ENCODE measurements at places on chromosomes 5 and 9.

GRCh38 chr5:10445352-10445751 lies 3.7 kb downstream of the ROPN1L start:
- no peak for DNase-seq

GRCh38 chr5:114473541-114473940 lies 111.7 kb downstream of the KCNN2 start:
- no peak for DNase-seq

- no peak for DNase-seq
These were observed 1.9 kb downstream of the RCL1 start for GRCh38 chr9:4794691-4795090.

DNA sequence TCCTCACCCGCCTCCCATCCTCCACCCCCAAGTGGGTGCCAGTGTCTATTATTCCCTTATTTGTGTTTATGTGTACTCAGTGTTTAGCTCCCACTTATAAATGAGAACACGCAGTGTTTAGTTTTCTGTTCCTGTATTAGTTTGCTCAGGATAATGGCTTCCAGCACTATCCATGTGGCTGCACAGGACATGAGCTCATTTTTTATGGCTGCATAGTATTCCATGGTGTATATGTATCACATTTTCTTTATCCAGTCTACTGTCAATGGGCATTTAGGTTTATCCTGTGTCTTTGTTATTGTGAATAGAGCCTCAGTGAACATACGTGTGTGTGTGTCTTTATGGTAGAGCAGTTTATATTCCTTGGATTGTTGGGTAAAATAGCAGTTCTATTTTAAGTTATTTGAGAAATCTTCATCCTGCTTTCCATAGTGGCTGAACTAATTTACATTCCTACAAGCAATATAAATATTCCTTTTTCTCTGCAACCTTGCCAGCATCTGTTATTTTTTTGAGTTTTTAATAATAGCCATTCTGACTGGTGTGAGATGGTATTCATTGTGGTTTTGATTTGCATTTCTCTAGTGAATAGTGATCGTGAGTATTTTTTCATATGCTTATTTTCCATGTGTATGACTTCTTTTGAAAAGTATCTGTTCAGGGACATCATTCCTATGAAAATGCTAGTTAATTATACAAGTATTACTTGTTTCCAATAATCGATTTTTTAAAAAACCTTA lies 164.0 kb upstream of the CCDC152 start:
- DNase-seq = peak; percentile 80

- DNase-seq = no peak
These were observed 2.0 kb upstream of the CDC14B start for GRCh38 chr9:96621618-96622017.

GRCh38 chr5:2307631-2308030 lies 424.9 kb upstream of the IRX4 start:
- DNase-seq = no peak

DNA sequence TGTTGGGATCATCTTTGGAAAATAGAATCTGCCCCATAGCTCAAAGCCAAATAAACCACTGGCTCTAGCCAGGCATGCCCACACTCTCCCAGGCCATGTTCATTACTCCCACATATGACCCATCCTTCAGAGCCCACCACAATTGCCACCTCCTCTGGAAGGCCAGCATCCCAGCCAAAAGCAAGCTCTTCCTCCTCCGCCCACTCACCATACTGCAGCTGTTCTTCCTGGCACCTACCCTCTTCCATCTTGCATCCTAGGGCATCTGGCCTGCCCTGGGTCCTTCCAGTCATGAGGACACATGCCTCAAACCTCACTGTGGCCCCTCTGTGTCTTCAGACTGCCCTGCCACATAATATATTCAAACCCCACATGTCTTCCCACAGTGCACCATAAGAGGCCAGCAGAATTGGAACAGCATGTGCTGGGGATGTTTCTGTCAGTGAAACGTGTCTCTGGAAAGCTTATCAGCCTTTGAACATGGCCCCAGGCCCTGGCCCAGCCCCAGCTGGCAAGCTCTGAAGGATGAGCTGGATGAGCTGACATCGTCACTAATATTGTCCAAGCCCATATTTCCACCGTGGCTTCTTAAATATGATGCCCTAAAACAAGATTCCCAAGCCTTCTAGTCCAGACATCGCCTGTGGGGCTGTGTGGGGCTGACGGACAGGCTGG lies 230.8 kb downstream of the AGTPBP1 start:
- no peak for DNase-seq

- DNase-seq = no peak
These were observed 20.4 kb upstream of the MED10 start for GRCh38 chr5:6398570-6399230.

DNA sequence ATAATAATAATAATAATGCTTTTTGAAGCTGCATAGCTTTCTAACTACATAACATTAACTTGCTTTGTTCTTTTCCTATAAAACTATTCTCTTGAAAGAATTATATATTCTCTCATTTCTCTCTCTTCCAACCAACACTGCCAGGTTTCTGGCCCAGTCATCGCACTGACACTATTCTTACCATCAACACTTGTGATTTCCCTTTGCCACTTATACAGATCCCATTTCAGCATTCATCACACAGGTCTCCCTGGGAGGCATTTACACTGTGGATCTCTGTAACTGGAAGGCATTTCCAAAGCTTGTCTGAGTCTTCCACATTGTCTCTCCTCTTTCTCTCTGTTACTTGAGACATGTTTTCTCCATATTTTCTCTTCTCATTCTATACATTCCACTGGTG lies 777.8 kb upstream of the ACO1 start:
- peak; percentile 14 for DNase-seq

GRCh38 chr9:11192993-11193392 lies 580.2 kb upstream of the PTPRD start:
- DNase-seq = no peak

GRCh38 chr5:35838370-35839042 lies 18.2 kb upstream of the IL7R start:
- peak; percentile 45 for DNase-seq

GRCh38 chr5:74919487-74919886 lies 53.3 kb upstream of the FAM169A start:
- DNase-seq = peak; percentile 68

GRCh38 chr5:139611703-139612584 lies 36.2 kb upstream of the CXXC5 start:
- peak; percentile 20 for DNase-seq

GRCh38 chr5:68661237-68661636 lies 432.6 kb upstream of the SLC30A5 start:
- DNase-seq = no peak

- no peak for DNase-seq
These were observed 1247.5 kb upstream of the C9orf72 start for GRCh38 chr9:28820741-28821140.

- DNase-seq = no peak
These were observed 7.7 kb downstream of the RAPGEF6 start for GRCh38 chr5:131627207-131627865.

DNA sequence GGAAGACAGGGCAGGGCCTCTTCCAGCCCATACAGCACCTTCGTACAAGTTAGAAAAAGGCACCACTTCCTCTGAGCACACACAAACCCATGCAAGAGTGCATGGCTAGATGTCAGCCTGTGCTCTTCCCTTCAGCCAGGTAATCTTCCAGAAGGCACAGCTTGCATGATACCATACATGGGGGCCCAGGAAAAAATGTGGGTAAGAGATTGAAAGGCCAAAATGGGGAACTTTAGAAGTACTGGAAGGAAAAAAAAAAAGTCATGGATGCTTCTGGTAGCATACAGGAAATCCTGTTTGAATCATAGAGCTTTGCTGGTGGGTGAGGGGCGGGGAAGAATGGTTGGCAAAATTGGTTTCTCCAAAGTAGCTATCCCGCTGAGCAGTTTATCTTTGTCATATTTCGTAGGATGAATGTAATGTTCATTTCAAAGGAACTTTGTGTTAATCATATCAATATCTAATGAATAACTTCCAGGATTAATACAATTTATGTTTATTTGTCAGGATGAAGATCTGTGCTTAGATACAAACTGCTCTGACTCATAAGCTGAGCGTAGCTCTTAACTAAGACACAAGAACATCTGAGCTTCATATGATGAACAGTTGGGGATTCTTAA lies 78.2 kb upstream of the MAP3K1 start:
- DNase-seq = peak; percentile 14

GRCh38 chr9:21709464-21710058 lies 92.9 kb upstream of the MTAP start:
- peak; percentile 60 for DNase-seq

All from fibroblast of skin of scalp (primary cell).